ENCODE measurements at places on chromosomes 7 and 10. TPM values are rescaled to one million over a fixed set of nuclear protein-coding genes. Genes with fewer than 3 reads are reported as not detected.

The TES gene
- 19.4 TPM for polyA plus RNA-seq

DNA sequence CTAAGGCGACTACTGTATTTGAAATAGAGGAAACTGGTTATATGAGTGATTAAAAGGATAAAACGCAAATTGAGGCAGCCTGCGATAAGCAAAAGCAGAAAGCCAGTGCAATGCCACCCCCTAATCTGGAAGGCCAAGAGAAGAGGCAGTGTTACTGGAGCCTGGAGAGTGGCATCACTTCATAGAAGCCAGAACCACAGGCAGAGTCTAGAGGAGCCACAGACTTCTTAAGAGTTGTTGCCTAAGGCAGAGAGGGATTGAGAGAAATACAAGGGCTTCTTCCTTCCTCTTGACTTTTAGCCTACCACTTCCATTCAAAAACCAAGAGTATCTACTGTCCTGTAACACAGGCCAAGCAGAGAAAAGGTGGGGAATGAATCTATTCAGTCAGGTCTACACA is 94.9 kb upstream of the SKAP2 start:
- no peak for DNase-seq

The TMEM213 gene
- polyA plus RNA-seq: 0.17 TPM

DNA sequence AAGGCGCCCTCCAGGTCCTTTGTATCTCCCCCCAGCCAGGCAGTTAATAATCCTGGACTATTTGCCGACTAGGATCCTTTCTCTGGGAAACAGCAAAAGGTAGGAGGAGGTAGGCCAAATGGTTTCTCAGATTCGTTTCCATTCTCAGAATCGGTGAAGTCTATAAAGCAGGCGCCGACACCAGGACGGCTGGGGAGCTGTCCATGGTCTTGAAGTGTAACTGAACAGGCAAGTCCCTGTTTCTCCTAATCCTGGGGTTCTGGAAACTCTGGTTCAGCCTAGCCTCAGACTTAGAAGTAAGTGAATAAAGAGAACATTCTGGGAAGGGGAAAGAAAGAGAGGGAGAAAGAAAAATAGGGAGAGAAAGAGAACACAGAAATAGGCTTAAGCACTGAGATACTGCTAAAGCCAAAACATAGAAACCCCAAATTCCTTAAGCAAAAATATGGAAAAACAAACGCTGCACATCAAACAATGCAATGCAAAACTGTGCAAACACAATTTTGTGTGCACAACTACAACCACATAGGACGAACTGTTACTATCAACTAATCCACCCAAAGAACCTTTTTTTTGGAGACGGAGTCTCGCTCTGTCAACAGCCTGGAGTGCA is 11.1 kb upstream of the INA start:
- peak; percentile 85 for DNase-seq

- DNase-seq: no peak
Observed at GRCh38 chr7:149735181-149735602, 38.2 kb downstream of the ZNF467 start.

The AZGP1 gene
- 3.2 TPM for polyA plus RNA-seq

The RHEB gene
- polyA plus RNA-seq: 87.6 TPM

- peak; percentile 53 for DNase-seq
Observed at GRCh38 chr7:124701955-124702354, 63.6 kb downstream of the GPR37 start.

The SLC26A5 gene
- 0.31 TPM for polyA plus RNA-seq

- DNase-seq: no peak
Observed at GRCh38 chr10:124674768-124675222, 69.4 kb downstream of the FAM53B start.

GRCh38 chr10:71846816-71847215 is 4.2 kb downstream of the PSAP start:
- DNase-seq: no peak

DNA sequence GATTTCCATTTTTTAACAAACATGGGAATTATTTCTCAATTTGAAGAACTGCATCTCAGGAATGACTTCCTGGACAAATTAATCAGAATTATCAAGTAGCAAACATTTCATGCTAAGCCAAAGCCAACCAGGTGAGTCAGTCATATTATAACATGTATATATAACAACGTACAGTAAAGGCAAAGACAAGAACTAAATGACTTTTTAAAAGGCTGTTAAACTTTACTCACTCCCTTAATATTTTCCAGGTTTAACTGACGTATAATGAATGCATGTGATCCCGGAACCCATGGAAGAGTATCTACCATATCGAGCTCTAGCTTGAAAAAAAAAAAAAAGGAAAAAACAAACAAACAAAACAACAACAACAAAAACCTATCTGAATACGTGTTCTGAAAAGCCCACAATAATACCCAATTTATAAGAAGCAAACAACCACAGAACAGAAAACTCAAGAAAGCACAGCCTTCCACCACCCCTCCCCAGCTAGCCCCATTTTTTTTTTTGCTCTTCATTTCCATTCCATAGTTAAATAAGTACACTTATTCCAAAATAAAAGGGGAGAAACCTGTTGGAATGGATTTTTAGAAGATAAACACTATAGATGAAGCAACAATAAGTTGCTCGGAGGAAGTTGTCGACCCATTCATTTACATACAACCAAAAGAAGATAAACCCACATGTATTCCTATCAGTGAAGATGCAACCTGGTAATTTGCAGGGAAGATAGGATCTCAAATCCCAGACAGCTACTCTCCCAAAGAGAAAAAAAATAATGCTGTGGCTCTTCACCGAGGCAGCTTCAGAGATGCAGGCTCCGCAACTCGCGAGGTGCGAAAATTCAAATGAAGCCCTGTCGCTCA is 537 bp downstream of the NAPEPLD start:
- peak; percentile 43 for DNase-seq

- DNase-seq: no peak
Observed at GRCh38 chr10:32332299-32332750, 14.6 kb downstream of the EPC1 start.

- no peak for DNase-seq
Observed at GRCh38 chr10:86443936-86444335, 77.3 kb upstream of the GRID1 start.

The FFAR4 gene
- 0.04 TPM for polyA plus RNA-seq

DNA sequence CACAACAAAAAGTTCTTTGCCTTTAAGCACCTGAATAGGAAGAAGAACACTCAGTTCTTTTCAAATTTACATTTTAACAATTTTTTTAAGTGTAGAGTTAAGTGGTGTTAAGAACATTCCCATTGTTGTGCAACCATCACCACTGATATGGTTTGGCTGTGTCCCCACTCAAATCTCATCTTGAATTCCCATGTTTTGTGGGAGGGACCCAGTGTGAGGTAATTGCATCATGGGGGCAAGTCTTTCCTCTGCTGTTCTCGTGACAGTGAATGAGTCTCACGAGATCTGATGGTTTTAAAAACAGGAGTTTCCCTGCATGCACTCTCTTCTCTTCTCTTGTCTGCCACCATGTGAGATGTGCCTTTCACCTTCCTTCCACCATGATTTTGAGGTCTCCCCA is 155.7 kb downstream of the PLXNA4 start:
- no peak for DNase-seq

DNA sequence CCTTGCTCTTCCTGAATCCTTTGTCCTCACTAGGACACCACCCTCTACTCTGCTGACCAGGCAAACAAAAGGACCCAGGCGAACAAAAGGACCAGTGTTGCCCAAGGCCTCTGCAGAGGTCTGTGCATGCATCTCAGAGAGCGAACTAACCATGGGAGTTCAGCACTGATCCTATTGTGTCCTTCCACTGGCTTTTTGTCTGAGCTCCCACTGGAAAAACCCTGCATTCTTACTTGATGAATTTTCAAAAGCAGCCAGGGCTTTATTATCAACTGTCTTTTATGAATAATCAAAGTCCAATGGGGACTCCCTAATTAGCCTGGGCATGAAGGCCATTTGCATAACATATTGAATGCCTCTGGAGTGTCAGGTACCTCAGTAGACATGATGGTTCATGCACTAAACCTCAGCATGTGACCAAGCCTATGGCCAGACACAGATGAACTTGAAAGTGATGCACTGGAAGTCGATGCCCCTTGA is 140.6 kb downstream of the KCNMA1 start:
- no peak for DNase-seq

GRCh38 chr10:9301554-9301953 is 1247.1 kb downstream of the GATA3 start:
- no peak for DNase-seq

Measured in muscle of leg (tissue), 16 donors.